ENCODE measurements at places on chromosomes 7 and 10.

DNA sequence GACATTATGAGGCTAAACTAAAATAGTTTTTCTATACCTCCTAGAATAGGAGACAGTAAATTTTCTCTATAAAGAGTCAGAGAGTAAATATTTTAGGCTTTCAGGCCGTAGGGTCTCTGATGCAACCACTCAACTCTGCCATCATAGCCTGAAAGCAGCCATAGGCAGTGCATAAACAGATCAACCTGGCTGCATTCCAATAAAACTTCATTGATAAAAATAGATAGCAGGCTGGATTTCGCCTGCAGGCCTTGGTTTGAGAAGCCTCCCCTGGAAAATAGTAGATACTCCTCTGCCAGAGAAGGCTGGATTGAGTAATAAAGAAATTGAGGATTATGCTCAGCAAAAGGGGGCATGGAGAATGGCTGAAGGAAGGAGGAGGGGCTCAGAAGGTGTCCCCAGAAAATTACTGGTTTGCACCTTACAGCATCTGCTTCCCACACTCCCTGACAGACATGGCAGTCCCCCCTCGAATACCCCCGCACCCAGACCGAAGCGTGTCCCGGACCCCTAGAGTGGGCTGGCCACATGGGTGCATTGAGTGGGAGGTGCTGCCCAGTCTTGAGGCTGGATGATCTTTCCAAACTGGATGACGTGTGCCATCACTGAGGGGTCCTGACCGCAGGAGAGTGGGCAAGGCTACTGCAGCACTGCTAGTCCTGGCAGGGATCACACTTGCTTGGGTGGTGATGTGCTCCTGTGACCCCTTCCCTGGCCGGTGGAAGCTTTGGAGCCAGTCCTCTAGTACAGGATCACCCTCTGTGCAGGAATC lies 126.6 kb downstream of the PTPN20 start:
- DNase-seq: no peak

DNA sequence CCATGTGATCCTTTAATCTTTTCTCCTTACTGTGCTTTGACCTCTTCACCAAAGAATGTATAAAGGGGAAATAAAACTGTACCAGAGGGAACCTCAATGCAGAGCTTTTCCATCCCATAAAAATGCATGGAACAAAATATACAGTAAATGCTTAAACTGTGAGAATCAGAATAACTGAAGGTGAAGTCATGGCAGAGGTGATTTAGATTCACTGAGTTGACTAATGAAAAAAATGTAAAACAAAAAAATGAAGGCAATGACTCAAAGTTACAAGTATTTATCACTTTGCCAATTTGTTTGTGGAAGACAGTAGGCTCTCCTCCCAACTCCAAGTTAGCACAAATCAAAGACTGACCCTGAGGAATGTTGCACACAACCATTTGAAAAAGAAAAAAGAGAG lies 1331.6 kb upstream of the SORCS1 start:
- DNase-seq: no peak

GRCh38 chr10:68787813-68788212 lies 39.5 kb upstream of the STOX1 start:
- DNase-seq: no peak

DNA sequence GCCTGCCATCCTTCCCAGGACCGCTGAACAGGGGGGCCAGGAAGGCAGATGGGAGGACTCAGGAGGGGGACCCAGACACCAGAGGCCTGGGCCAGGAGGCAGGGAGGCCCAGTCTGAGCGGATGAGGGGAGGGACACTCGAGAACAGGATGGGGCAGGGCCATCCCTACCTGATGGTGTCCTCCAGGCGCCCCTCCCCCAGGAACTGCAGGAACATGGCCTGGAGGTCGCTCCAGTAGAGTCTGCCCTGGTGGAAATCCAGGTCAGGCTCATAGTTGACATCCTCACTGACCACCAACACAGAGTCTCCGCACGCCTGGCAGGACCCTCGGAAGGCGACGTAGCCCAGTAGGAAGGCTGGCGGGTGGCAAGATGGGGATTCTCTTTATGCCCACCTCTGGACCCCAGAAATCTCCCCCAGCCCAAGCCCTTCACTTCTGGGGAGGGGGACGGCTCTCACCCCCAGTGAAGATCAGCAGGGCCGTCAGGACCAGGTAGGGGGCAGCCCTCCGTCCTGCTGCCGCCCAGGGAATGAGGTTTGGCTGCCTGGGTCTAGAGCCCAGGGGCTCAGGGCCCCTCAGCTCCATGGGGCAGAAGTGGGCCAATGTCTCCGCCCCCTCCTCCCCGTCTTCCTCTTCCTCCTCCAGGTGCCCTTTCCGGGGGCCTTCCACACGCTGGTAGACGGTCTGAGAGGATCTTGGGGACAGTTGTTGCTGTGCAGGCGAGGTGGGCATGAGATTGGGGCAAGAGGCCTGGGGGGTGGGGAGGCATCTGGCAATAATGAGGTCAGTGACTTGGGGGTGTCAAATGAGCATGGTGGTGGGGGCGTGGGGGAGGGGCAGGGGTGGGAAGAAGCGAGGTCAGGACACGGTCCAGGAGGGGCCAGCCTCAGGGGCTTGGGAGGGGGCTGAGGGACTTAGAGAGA lies 573 bp downstream of the TFR2 start:
- DNase-seq: no peak

- no peak for DNase-seq
These were observed 30.1 kb downstream of the SND1 start for GRCh38 chr7:127682140-127682539.

DNA sequence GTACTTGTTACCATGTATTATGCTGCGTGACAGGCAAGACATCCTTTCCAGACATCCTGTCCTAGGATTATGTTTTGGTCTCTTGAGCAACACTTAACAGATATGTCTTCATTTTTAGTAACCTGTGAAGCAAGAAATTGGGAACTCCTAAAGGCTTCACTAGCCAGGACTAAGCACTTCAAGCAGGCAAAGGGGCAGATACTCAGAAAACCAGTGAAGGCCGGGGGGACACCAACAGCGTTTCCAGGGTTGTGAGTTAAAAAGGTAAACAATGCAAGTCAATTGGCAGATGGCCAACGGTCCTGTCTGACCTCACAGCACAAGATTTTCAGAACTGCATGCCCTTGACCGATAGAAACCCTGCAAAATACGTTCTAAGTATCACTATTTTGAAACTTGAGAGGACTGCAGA lies 77.6 kb upstream of the SFMBT2 start:
- no peak for DNase-seq

DNA sequence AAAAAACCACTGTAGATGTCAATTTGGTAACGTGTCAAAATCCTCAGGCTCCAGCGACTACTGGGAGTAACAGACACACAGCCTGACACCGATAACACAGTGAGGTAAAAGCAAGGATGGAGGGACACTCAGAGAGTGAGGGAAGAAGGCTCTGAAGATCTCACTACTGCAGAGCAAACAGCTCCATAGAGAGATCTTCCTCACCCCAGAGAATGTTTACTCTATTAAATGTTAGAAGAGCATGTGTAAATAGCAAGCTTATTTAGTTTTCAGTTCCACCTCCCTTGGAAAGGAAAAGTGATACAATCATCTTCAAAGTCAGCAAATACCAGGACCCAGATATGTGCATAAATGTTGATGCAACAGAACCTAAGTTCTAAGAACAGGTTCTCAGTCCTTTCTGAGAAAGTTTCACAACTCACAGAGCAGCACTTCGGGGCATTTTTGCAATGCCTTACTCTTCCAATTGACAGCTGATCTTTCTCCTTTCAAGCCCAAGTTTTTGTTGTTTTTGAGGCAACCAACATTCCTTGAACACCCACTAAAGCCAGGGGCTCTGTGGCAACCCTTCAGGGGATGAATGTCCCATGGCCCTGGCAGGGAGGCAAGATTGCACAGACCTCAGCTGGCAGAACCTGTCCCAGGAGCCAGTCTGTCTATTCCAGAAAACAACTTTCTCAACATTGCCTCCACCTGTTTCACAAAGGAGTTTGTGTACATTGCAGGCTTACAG lies 177.4 kb downstream of the SFMBT2 start:
- no peak for DNase-seq

DNA sequence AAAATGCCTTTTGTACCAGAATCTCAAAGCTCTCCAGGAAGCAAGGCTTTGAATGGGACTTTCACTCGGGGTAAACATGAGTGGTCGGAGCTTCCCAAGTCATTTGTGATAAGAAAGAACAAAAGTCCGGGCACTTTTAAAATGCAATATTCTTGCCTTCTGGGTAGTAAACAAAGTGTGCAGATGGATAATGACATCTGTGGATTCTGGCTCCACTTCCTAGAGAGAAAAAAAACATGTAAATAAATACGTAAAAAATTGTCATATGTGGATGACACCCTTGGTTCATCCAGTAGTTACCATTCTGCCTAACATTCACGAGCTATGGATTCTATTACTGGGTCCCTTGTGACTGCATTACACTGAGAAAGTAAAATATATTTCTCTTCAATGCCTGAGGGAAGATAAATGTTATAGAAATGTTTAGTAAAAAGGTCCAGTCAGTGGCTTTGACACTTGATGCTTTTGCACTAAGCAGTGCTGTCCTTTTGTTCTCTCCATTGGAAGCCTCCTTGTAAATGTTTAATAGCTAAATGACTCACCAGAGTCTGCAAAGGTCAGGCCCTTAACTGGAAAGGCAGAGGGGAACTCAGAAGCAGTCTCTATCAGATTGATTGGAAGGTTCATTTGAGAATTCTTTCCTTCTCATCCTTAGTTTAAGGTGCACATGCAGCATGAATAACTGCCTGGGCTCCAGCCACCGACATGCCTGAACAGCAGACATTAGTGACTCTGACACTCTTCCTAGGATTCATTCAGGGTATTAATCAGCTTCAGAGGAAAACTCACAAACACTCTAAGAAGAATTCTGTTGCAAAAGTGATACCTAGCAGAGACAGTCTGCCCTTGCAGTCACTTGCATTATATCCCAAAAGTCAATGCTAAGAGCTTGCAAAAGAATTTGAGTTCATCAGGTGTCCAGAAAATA lies 11.7 kb upstream of the EDRF1 start:
- DNase-seq: no peak

DNA sequence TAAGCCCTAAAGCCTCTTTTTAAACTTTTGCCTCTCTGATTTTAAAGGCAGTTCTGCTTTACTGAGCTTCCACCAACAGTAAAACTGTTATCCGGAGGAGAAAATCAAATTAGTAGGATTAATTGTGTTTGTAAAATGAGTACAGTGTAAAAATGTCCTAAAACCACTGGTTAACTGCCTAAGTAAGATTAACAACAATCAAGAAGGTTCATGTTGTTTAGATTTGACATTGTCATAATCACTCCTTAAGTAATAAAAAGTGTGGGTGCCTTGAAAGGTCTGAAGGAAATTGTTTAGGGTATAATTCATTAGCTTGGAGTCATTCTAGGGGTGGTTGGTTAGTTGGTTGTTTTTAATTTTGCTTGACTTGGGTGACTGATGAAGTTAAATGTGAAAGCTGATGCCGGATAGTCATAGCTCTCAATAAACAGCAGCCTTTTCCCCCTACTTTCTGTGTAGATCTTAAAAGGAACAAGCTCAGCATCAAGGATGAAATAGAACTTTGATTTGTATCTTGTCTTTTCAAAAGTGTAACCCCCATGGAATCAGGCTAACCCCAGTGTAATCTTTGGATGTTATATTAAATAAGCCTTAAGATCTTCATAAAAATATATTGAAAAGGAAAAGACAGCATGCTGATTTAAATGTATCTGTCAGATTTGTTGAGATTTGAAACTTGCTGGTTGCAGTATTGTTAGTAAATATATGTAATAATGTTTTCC lies 148.3 kb downstream of the ARID5B start:
- DNase-seq: no peak

GRCh38 chr10:112278871-112279270 lies 4.3 kb upstream of the TECTB start:
- DNase-seq: no peak

GRCh38 chr10:89793649-89794254 lies 92.4 kb downstream of the KIF20B start:
- no peak for DNase-seq

- no peak for DNase-seq
These were observed 307.7 kb upstream of the FZD8 start for GRCh38 chr10:35949811-35950211.

GRCh38 chr10:47383261-47384147 lies 589 bp downstream of the ZNF488 start:
- no peak for DNase-seq

GRCh38 chr10:32957341-32958084 lies 517 bp downstream of the ITGB1 start:
- peak; percentile 44 for DNase-seq

- no peak for DNase-seq
These were observed 50.5 kb upstream of the COBL start for GRCh38 chr7:51366930-51367613.

- DNase-seq: peak; percentile 39
These were observed at the start of gene KLF14 for GRCh38 chr7:130733931-130734814. Gene KLF14 (minus strand): TSS chr7:130734207. CDS start chr7:130734033, 174 bp downstream.

- DNase-seq: no peak
These were observed 23.0 kb upstream of the RHEB start for GRCh38 chr7:151542606-151543130.

- DNase-seq: no peak
These were observed 8.3 kb upstream of the HYAL4 start for GRCh38 chr7:123836656-123837055.

- DNase-seq: no peak
These were observed 11.9 kb upstream of the INPP5F start for GRCh38 chr10:119713744-119714483.

DNA sequence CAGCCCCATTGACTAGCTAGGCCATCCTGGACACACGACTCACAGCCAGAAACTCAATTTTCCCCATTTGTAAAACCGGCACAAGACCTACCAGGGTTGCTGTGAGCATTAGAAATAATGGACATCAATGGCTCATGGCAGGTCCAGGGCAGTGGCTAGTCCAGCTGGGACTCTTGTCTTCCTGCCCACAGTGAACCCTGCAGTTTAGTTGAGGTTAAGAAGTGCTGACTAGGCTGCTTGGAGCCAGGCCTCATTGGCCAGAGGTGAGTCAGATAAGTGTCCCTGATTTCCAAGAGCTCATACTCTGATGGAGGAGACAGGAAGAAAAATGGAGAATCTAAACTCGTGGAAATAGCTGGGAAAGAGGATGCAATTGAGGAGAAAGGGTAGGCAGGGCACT lies 123.4 kb upstream of the ZNF92 start:
- DNase-seq: no peak

DNA sequence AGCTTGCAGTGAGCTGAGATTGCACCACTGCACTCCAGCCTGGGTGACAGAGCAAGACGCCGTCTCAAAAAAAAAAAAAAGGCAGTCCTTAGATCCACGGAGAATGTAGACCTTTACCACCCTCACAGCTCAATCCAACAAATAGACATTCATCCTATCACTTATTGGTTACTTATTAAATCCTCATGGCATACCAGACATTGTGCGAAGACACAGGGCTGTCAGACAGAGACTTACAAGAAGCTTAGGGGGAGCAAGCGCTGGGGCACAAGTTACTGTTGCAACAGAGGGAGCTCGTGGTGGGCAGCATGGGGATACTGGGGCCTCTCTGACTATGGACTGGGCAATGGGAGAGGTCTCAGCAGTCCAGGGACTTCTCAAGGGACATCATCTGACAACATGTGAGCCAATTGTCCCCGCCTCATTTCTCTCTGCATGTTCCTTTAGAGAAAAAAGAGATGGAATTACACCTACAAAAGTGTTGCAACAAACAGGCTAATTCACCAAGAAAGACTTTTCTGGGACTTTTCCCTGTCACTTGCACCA lies 82.8 kb upstream of the TNS3 start:
- DNase-seq: no peak

All from stimulated activated CD4-positive, alpha-beta T cell treated with anti-CD3 and anti-CD28 coated beads, Interleukin-4, amount 100 ng/mL, for 4 hours (primary cell).